ENCODE measurements at places on chromosomes 5 and 9.
A peak's percentile ranks its signal among the peaks of the same experiment; 100 is the strongest.

DNA sequence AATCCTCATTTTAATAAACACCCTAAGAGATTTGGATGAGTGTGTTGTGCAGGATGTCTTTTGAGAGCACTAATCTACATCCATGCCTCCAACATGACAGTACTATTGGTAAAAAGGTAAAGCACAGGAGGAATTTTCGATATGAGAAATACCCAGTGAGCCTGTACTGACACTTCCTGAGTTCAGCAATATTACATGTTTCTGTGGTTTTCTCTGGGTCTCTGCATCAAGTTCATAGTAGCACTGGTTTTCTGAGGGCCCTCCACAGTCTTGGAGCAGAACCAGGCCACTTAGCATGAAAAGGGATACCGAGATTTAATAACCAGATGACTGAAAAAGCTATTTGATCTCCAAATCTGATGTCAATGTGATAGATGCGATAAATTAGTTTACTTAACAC lies 524.1 kb downstream of the TMEM38B start:
- DNase-seq: no peak

- no peak for DNase-seq
These were observed 577 bp downstream of the AP3S1 start for GRCh38 chr5:115842089-115842935.

GRCh38 chr9:26034786-26035185 lies 356.5 kb upstream of the TUSC1 start:
- DNase-seq: no peak

DNA sequence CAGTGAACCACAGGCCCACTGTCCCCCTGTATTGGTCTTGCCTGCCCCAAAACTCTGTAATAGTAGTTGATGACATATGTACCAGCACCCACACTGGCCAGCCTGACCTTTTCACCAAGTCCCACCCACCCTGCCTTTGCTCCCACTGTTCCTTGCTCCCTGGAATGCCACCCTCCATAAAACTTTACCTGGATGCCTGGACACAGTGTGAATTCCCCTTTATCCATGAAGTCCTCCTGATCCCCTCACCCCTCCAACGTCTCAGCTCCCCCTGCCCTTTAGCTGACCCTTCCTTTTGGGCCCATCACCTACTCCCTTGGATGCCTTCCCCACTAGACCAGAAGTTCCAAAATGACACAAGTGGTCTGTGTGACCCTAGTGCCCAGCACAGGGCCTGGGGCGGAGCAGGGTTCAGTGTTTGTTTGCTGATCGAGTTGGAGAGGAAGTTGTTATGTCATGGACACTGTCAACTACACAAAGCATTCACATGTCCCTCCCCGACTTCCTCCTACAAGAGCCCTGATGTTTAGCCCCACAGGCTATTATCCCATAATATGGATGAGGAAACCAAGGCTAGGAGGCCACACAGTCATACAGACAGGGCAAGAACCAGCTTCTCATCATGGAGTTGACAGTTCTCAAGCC lies 16.1 kb downstream of the AMBP start:
- no peak for DNase-seq

DNA sequence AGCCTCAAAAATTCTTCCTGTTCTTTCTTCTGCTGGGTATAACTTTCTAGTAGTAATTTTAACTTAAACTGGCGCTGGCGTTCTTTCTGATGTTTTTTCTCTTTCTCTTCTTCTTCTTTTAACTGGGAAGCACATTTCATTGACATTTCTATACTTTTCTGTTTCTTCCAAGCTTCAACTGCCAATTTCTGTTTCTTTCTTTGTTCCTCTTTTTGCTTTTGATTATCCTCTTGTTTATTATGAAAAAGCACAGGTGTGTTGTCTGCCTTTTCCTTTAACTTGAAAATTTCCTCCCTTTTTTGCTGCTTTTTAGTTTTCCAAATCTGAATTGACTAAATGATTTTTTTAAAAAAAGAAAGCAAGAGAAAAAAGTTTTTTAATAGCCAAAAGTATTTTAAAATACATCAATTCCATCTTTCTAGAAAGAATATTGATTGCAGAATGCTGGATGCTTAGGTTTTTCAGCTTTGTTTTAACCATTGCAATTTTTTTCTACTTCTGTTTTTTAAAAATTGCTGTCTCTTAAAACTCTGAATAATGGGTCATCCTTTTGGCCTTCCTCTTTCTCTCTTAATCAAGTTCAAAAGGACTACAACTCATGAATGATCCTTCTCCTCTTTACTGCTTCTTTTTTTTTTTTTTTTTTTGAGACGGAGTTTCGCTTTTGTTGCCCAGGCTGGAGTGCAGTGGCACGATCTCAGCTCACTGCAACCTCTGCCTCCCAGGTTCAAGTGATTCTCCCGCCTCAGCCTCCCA lies 8.8 kb upstream of the PGGT1B start:
- DNase-seq: no peak

DNA sequence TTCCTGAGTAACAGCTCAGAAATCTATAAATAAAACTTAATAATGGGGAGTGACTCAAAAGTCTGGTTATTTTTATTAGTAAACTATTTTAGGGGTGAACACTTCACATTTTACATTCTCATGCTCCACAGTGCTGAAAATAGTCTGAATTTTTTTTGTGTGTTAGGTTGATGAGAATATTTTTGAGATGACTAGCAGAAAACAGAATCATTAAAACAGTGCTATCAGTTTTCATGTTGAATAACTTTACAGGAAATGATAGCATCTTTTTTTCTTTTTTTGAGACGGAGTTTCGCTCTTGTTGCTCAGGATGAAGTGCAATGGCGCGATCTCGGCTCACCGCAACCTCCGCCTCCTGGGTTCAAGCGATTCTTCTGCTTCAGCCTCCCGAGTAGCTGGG lies 60.3 kb downstream of the TMC1 start:
- peak; percentile 96 for DNase-seq

DNA sequence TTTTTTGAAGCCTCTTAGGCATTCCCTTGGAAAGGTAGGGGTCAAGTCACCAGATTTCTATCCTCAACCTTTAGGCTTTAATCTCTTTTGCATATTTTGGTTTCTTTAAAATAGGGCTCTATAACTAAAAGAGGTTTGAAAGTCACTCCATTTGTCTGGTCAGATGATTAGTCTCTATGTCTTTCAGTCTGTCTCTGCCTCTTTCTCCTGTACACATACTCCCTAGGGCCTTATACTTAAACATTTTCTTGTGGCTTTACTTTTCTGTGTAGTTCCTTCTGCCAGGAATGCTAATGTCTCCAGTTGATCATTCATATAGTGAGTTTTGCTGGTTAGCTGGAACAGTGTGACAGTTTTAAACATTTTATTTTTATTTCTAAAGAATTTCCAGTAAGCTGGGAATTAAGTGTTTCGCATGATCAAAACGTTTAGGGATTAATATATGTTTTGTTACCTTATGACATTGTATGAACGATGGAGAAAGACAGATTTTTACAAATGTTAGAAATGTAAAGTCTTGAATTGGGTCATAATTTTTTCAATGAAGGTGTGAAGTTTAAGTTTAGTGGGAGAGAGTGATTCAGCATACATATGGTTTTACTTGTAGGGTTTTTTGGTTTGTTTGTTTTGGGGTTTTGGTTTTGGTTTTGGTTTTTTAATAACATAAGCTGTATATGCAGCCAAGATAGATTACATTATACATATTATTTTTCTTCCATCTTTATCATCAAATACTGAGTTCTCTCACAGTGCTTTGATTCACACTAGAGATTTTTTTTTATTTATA lies 90.6 kb downstream of the ZCCHC7 start:
- no peak for DNase-seq

DNA sequence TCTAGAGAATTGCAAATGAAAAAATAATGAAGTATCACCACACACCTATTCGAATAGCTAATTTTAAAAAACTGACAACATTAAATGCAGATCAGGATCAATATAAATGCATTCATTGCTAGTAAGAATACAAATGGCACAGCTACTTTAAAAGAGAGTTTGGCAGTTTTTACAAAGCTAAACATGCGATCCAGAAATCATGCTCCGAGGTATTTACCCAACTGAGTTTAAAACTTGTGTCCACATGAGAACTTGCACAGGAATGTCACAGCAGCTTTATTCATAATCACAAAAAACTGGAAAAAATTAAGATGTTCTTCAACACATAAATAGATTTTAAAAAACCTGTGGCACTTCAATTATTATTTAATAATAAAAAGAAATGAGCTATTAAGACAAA lies 345.5 kb upstream of the TRPC7 start:
- DNase-seq: no peak

- DNase-seq: no peak
These were observed 741.8 kb downstream of the CDH12 start for GRCh38 chr5:22111320-22111719.

- no peak for DNase-seq
These were observed 85.7 kb downstream of the FREM1 start for GRCh38 chr9:14824481-14824880.

Data from BJ (cell line).